ENCODE measurements at places on chromosomes 16 and 17. TPM values are rescaled to one million over a fixed set of nuclear protein-coding genes. Genes with fewer than 3 reads are reported as not detected.

Gene KIFC3
- 55.9 TPM for total RNA-seq

Gene TBC1D3K
- total RNA-seq = not detected

Gene ABCC12
- total RNA-seq = not detected

Gene COTL1
- 224 TPM for total RNA-seq

Gene CCDC200
- not detected for total RNA-seq

Gene KRT24
- not detected for total RNA-seq

Gene ZG16
- not detected for total RNA-seq

Gene PROCA1
- total RNA-seq = 1.3 TPM

Gene SLC13A2
- not detected for total RNA-seq

Gene KRT12
- total RNA-seq = not detected

Gene RTN4RL1
- total RNA-seq = 0.10 TPM

Gene HOXB7
- total RNA-seq = 14.4 TPM

Gene KRT28
- not detected for total RNA-seq

Gene DCAKD
- total RNA-seq = 22.3 TPM

Gene SPATA22
- total RNA-seq = not detected

Gene PLCD3
- total RNA-seq = 52.1 TPM

Data from vein endothelial cell (primary cell).